NCI-H226 (cell line): ENCODE measurements at places on chromosomes 4 and X.

GRCh38 chrX:120564925-120565324, 4.2 kb upstream of the CUL4B start:
- DNase-seq: no peak

DNA sequence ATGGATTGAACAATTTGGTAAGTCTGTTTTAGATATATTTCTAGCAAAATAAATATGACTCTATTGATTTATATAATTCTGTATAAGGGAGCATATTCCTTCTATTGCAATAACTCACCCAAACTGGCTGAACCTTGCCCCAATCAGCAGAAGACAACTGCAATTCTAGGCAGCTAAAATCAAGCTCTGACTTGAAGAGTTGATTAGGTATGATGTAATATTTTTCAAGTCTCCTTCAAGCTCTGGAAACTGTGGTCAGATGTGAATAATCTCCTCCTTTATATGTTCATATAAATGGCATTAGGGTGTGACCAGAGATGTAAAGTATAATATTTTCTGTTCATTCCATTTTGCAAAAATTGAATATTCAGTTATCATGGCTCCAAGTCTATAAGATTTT, 8.2 kb downstream of the RASSF6 start:
- peak; percentile 12 for DNase-seq

GRCh38 chr4:3651267-3651845, 114.8 kb upstream of the ADRA2C start:
- no peak for DNase-seq

DNA sequence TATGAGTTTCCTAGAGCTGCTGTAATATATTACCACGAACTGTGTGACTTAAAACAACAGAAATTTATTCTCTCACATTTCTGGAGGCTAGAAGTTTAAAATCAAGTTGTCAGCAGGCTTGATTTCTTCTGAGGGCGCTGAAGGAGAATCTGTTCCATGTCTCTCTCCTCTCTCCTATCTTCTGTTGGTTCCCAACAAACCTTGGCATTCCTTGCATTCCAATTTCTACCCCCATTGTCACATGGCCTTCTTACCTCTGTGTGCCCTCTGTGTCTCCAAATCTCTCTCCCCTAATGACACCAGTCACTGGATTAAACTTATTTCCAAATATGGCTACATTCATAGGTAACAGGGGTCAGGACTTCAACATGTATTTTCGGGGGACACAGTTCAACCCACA, 672.7 kb downstream of the RPA4 start:
- DNase-seq: no peak

DNA sequence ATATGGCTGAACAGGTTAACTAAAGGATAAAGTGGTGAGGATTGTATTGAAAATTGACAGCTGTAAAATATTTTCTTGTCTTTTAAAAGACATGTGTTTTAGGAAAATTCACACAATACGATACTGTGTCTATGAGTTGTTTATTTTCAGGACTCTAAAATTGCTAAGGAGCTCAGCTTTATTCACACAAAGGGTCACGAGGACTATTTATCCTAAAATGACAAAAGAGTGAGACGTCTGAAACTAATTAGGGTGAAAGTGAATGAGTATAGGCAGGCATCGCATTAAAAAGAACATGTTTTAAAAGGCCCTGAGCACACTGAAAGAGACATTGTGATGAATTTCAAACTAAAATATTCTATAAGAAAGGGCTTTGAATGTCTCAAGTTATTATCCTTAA, 304.7 kb downstream of the SH2D1A start:
- DNase-seq: no peak

- no peak for DNase-seq
These were observed 127.1 kb downstream of the KLHL13 start for GRCh38 chrX:117989512-117989911.

GRCh38 chr4:15451866-15452765, 17.6 kb upstream of the CC2D2A start:
- DNase-seq: peak; percentile 88

- DNase-seq: no peak
These were observed 5.9 kb downstream of the THAP9 start for GRCh38 chr4:82906469-82906868.

DNA sequence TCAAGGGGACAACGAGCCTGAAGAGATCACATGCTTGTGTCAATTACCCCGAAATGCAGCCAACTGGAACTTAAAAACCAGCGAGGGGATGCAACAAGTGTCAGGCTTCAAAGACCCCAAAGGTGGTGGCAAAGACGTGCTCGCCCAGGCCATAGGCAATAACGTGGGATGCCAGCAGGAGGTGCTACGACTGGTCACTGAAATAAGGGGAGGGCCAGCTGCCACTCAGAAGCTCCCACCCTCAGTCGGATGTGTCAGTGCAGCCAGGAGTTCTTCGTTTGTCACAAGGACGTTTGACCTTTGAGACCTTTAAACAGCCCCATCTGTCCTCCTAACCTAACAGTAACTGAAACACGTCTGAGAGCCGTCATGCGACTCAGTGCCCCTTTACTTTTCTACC, 556.8 kb upstream of the PCDH10 start:
- DNase-seq: no peak

GRCh38 chr4:126779436-126780166, 853.2 kb upstream of the INTU start:
- no peak for DNase-seq

DNA sequence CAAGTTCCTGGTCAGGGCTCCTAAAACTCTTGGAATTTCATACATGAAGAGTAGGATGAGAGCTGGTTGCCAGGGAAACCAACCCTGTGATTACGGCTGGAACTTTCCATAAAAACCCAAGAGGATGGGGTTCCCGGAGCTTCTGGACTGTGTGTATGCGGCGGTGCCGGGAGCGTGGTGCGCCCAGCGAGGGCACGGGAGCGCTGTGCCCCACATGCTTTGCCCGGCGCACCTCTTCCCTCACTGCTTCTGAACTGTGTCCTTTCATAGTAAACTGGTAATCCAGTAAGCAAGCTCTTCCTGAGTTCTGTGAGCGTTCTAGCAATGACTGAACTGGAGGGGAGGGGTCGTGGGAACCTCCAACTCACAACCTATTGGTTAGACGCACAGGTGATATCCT, 152.6 kb downstream of the AFAP1 start:
- no peak for DNase-seq

- DNase-seq: no peak
These were observed 2.1 kb downstream of the PITX2 start for GRCh38 chr4:110620691-110621327.

DNA sequence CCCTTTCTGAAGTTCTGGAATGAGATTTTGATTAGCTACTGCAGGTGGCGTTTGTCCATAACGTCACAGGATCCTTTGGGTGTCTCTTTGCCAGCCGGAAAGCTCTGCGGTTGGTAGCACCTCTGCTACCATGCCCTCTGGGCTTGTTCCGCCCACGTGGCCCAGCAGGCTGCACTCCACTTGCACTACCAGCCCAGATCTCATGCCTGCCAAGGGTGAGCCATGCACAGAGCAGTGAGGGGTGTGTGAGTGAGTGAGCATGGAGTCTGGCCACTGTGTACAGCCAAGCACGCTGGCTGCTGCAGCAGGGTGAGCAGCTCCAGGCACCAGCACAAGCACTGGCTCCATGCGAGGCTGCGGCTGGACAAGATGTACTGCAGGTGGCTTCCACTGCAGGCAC, 6.6 kb upstream of the HNRNPD start:
- DNase-seq: no peak

- DNase-seq: no peak
These were observed 68.2 kb downstream of the ARHGAP10 start for GRCh38 chr4:147799986-147800555.

DNA sequence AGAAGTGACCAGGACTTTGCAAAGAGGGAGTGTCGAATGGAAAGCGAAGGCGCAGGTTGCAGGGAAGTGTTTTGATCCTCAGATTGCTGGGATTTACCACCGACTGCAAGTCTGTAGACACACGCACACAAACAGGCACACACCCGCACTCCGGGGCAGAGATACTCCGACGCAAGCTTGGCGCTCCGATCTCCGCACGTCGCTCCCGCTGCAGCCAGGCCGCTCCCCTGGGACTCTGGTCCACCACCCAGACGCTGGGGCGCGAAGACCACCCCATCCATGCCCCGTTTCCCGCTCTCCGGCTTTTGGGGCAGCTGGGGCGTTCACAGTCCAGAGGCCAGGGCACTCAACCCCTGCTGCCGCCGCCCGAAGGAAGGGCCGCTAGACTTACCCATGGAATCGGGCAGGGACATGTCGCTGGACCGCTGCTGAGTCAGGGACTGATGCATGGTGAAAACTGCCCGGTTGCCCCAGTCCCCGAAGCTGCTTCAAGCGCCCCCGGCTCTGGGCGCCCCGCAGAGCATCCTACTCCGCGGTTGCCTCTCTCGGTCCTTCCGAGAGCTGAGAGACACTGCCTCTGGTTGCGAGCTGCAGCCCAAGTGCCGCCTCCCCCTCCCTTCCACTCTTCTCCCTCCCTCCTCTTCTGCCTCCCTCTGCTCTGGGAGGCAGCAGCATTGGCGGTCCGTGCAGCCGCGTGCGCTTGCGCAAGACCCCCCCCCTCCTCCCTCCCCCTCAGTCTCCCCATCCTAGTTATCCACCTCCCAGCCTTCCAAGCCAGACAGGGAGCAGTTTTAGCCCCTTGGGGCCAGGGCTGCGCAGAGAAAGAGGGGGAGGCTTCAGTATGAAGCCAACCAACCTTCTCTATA, at the start of gene TMEM255A:
Gene TMEM255A (minus strand): TSS at position 601 of the 866 bp plus-strand sequence. CDS start 152 bp downstream, at position 449.
- DNase-seq: no peak

DNA sequence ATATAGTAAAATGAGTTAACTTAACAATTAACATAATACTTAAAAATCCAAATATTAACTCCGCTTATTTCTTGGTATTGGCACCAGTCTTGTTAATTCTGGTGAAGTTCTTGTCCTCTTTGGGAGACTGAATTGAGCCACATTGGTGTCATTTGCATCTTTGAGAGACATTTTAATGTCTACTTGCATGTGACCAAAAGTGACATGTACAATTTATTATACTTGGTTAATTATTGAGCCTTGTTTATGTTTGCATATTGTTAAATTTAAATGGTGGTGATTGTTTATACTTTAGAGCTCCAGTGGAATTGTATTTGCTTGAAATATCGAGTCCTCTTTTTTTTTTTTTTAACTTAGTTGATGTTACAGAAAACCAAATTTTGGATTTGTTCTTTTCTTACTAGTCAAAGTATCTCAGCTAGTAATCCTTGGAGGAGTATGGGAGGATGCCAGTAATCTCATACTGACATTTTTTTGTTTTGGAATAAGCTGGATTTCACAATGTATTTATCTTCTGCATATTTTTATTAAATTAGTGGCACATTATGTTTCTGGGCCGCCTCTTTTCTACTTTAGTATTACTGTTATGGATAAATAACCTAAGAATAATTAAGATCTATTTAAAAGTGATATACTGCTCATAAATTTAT, 3.9 kb downstream of the SPCS3 start:
- DNase-seq: no peak

DNA sequence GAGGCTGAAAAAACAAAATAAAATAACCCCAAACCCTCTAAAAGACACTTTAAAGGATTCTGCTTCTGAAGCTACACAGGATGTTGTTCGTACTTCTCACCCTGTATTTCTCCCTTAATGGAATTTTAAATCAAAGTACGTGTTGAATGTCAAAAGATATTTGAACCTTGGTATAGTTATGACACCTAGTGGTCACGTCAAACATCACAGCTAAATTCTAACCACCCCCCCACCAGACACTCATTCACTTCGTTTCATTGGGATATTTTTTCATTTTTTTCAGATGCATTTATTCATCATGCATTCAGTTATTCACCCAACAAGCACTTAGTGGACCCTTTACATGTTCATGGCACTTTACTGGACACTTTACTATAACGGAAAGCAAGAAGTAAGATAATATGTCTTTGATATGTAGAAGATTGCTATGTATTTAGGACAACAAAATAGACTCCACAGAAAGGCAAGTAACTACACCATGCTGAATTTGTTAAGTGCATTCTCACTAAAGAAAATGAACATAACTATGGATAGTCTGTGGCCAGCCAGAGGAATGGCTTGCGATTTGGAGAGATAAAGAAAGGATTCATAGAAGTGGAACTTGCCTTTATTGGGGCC, 62.5 kb upstream of the GPR174 start:
- DNase-seq: no peak

DNA sequence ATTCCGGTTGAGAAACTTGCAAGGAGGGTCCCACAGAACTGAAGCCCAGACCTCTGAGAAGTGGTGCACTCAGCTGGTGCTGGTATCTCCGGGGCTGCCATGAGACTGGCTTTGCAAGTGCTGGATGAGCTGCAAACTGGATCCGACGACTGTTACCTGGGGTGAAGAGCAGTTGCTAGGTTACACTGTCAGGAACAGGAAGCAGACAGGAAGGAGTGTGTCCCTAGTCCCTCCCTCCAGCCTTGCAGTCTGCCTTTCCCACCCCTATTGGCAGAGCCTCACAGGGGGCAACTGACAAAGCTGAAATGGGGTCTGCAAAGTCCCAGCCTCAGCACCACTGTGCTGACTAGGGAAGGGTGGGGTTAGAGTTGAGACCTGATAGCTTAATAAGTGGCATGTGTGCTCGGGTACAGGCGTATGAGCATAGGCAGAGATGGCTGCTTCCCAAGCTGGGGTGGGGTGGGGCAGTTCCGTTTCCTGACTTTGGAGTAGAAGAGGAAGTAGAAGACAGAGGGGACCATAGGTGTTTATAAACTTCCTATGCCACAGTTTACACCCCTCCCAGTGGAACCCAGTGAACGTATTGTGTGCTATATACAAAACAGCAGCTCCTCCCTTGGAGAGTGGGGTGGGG, 18.0 kb downstream of the PPEF1 start:
- DNase-seq: no peak

DNA sequence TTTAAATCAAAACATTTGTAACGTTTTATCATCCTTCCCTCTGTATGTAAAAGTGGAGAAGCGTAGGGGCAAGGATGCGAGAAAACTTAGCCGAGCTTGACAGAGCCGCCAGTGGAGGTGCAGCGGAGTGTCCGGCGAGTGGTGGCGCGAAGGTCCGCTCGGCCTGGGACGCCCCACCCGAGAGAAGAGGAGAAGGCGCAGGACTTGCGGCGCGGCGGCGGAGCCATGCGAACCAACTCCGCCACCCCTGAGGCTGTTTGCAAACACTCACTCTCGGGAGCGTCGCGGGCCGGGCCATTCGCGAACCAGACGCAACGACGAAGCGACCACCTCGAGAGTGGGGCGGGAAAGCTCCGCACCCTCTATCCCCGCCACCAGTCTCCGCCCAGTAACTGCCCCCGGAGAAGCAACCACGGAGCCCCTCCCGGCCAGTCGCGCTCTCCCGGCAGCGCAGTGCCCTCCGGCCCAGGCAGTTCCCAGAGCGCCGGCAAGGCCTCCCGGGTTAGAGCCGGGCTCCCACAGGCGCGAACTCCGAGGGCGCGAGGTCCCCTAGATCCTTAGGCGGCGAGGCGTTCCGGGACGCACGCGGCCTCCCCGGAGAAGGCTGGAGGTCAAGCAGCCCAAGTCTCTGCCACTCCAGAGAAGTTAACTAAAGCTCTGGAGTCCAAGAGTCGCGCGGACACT, 2.3 kb upstream of the MAB21L2 start:
- DNase-seq: no peak

DNA sequence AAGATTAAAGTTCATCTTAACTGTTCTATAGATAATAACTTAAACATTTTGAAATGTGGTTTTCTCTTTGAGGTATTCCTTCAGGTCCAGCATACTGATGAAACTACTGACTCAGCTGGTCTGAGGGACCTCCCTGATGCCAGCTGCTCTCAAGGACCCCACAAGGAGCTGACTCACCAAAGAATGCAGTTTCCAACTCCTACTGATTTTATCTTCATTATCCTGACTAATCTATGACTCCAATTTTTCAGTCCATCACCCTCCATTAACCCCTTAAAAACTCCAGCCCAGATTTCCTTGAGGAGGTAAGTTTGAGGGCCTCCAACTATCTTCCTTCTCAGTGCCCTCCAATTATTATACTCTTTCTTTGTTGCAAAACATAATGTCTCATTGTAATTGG, 1.4 kb upstream of the UGT2B4 start:
- peak; percentile 78 for DNase-seq

- no peak for DNase-seq
These were observed 8.8 kb downstream of the ADAM29 start for GRCh38 chr4:174926958-174927357.
